Urothelium cell line (cell line): ENCODE measurements at places on chromosomes 3 and 15.

DNA sequence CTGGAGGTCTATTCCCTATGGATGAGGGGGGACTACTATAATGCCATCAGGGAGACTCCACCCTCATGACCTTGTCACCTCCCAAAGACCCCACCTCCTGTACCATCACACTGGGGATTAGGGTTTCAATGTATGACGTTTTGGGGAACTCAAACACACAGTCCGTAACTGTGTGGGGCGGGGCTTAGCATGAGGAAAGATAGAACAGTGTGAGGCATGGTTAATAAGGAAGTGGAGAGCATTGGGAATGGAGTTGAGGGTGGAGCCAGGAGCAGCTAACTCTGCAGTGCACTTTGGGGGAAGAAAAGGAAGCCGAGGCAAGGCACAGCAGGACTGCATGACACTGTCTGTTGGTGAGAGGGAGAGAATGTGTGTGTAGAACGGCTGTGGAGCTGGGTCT lies 90.9 kb upstream of the AGBL1 start:
- DNase-seq, result no peak

GRCh38 chr3:191695131-191695814 lies 234.3 kb downstream of the PYDC2 start:
- DNase-seq, result no peak

GRCh38 chr3:178804606-178805005 lies 267.0 kb downstream of the ZMAT3 start:
- DNase-seq, result no peak

- no peak for DNase-seq
Observed at GRCh38 chr15:63075015-63075983, 32.8 kb downstream of the TPM1 start.

- no peak for DNase-seq
Observed at GRCh38 chr3:127849368-127849767, 27.1 kb upstream of the MGLL start.

DNA sequence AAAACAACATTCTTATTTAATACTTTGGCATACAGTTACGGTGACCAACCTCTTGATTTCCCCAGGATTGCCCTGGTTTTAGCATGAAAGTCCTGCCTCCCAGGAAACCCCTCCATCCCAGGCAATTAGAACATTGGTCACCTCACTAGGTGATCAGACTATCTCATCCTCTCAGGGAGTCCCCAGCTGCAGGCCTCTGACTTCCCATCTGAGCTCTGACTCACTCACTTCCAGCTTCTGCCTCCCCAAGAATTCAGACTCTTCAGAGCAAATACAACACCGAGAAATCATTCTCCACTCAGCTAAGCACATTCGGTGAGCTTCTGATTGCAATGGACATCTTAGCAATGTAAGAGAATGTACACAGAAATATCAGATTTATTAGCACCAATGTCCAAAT lies 92.4 kb upstream of the HES1 start:
- DNase-seq, result peak; percentile 76

- DNase-seq, result no peak
Observed at GRCh38 chr3:46540550-46540949, 25.6 kb downstream of the LRRC2 start.

DNA sequence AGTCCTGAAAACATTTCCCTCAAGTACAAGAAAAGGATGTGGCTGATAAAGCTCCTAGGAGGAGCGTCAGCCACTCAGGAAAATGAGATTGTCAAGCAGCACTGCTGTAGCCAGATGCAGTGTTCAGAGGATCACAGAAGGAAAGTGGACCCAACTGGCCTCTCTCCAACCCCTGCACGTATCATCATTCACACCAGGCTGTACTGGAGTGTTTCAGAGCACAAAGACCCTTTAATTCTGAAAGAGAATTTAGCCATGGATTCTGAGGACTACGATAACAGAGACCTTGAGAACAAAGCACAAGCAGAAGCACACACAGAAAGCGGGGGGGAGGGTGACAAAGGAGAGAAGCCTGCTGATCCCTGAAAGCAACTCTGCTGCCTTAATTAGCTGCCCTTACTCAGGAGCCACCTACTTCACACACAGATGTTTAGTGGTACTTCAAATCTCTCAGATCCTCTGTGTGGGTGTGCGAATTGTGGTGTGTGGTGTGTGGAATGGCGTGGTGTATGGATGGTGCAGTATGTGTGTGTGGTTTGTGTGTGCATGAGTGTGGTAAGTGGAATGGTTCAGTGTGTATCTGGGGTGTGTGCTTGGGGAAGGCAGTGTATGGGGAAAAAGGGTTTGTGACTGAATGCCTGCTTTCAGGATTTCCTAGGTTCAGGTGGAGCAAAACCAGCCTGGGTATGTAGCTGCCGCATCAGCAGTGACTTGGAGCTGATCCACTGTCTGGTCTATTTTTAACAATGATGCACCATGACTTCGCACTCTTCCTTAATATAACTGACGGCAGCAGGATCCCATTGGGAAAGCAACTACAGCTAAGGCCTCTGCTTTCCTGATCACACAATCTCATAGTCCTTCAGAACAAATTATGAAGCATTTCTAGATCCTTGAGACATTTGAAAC lies 192.5 kb downstream of the RSL24D1 start:
- no peak for DNase-seq

GRCh38 chr3:189721873-189722665 lies 90.9 kb downstream of the TP63 start:
- DNase-seq, result no peak

- no peak for DNase-seq
Observed at GRCh38 chr15:66747886-66748707, 46.1 kb downstream of the SMAD6 start.

DNA sequence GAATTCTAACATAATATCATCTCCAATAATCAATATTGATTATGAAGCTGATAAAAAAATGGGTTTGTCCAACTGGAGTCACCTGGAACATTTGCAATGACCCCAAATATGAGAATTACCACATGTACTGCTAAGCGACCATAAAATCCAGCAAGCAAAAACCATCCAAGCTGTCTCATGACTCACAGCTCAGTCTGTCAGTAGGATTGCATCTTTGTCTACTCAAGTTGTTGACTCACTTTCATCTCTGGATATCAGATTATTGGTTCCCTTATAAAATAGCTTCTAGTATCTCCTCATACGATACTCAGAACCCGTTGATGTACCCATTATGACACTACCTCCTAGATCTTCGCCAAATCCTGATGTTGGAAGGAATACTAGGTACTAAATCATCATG lies 209.8 kb upstream of the ATP11B start:
- no peak for DNase-seq

- DNase-seq, result no peak
Observed at GRCh38 chr3:43632986-43633385, 11.2 kb upstream of the ANO10 start.

- DNase-seq, result no peak
Observed at GRCh38 chr3:133475245-133476010, 75.6 kb downstream of the BFSP2 start.

DNA sequence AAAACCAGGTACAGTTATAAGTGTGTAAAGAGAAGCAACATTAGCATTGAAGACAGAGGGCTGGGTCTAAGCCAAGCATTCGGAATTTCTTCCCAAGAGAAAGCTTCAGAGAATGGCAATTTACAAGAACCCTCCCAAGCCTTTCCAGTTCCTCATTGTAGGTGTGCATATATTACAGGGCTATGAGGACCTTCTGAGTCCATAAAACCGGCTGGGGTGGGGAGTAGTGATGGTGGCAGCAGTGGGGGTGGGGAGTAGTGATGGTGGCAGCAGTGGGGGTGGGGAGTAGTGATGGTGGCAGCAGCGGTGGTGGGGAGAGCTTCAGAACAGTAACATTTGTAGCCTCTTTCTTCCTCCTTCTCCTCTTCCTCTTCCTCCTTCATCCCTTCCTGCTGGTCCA lies 368.7 kb upstream of the UMPS start:
- DNase-seq, result no peak

GRCh38 chr3:126480206-126480605 lies 4.5 kb upstream of the ZXDC start:
- no peak for DNase-seq

DNA sequence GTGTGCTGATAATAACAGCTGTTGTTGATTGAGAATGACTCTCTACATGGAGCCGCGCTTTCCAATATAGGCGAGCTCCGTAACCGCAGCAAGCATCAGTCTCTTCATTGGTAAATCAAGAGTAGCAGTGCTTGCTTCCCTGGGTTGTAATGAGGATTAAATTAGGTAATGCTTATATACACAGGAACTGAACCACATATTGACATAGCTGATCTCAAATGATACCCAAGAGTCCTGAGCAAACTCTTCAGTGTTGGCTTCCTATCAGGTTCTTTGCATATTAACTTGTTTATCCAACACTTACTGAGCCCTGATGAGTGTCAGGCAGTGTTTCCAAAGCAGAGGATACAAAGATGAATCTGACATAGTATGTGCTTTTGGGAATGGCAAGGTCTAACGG lies 46.4 kb upstream of the SLCO3A1 start:
- no peak for DNase-seq

DNA sequence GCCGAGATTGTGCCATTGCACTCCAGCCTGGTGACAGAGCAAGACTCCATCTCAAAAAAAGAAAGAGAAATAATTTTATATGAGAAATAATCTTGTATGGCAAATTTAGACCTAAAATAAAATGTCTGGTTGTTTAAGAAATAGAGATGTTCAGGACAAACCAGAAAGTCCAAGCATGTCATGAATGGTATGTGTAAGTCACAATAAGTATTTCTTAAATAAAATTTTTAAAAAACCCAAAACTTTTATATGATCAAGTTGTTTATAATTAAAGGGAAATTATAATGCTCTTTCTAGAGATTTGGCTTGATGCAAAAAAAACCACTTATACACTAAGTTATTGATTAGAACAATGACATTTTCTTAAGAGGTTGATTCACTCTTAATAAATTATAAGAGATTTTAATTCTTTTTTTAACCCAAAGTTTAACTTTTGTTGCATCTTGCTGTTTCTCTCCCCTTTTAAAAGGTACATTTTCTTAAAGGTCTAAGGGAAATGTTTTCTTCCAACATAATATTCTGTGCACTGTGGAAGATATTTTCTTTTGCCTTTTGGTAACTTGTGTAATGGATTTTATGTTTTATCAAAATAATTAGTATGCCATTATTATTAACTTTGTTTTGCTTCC lies 105.7 kb downstream of the RTP4 start:
- DNase-seq, result no peak

- DNase-seq, result no peak
Observed at GRCh38 chr3:175297216-175297615, 438.1 kb downstream of the NAALADL2 start.

GRCh38 chr3:57757642-57758297 lies 1.7 kb downstream of the SLMAP start:
- DNase-seq, result peak; percentile 12

DNA sequence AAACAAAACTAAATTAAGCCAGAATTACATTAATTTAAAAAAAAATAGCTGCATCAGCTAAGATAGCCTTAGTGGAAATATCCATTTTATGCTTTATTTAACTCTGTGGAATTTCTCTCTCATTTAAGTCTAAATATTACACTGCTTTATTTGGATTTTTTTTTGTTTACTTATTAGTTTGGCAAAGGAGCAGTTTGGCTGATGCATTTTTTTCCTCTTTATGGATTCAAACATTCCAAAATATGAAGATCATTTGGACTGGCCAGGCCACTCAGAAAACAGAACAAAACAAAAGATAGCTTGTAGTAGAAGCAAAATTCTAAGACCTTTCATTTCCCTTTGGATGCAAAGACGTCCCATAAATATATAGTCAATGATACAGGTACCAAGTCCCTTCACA lies 707.3 kb upstream of the UBE2E2 start:
- no peak for DNase-seq

GRCh38 chr15:70557521-70558258 lies 205.7 kb downstream of the UACA start:
- DNase-seq, result no peak

DNA sequence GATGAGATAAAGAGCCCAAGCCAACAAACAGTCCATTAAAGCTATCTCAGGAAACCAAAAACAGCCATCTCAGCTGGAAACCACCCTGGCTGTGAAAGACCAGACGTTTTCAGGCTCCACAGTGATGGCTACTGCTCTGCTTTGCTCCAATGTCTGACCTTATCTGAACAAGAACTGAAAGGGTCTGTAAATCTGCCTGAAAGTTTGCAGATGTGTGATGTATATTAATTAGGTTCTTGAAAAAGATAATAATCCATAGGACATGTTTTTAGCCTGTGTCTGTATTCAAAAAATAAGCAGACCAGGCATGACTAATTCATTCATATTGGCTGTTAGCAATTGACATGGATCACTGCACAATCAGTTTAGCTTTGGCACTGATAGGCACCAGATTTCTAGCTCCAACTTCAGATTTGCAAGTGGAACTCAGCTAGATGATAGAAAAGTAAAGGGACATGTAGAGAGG lies 611.4 kb upstream of the NAALADL2 start:
- no peak for DNase-seq
